ENCODE measurements at places on chromosomes 12 and 14. TPM values are rescaled to one million over a fixed set of nuclear protein-coding genes. Genes with fewer than 3 reads are reported as not detected.

- no peak for DNase-seq
These were observed 132.3 kb downstream of the ADGRD1 start for GRCh38 chr12:131085816-131086591.

The PLCZ1 gene
- not detected for total RNA-seq

The NAB2 gene
- 15.1 TPM for total RNA-seq

- DNase-seq = no peak
These were observed 374.9 kb downstream of the SLC6A15 start for GRCh38 chr12:84537666-84538065.

DNA sequence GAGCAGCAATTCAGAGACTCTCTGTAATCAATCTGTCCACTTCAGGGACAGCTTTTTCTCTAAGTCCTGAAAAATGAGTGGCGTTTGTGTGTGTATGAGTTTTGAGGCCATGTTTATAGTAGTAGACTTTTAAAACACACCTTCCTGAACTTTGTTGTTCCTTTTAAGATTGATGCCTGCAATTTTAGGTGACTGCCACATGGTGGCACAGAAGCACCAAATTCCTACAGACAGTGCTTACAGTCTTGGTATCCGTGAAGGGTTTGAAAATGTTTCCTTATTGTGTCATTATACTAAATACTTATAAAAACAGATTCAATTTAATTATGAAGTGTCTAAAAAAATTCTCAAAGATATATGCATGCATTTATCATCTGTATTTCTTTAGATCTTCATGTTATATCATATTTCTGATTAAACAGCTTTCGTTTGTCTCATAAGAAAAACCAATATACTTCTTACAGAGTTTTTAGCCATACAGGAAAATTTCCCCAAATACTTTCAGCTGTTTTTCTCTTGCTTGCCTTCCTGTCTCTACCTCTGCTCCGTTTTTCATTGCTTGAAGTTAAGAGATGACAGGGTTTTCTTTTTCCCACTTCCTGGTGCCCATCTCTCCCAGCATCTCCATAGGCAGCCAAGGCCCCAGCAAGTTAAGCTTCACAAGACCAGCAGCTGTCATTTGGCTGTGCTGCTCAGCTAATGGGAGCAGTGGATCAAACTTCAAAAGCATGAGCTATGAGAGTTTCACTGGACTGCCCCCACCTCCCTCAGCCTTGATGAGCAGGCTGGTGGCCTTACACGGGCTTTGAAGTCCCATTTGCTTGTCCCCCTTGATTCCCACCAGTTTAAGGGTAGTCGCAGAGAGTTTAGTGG is 259.6 kb downstream of the AKAP6 start:
- DNase-seq = no peak

DNA sequence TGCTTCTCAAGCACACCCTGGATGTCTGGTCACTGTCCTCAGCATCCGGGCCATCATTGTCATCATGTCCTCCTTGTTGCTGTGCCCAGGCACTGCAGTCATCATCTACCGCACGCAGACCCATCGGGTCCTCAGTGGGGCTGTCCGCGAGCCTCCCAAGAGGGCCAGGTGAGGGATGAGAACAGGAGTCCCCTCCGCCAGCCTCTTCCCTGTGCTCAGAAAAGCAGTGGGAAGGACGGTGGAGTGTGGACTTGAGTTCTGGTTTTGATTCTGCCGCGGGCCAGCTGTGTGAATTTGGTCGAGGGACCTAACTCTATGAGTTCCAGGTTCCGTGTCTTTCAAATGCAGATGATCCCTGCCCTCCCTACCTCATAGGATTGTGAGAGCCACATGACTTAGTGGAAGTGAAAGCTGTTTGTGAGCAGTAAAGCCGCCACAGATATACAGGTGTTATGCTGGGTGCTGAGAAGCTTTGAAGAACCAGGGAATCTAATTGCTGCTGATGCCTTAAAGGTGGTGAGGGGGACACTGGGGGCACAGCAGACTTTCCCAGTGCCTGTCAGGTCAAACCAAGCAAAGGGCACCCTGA is 122.9 kb upstream of the RAP1B start:
- no peak for DNase-seq

DNA sequence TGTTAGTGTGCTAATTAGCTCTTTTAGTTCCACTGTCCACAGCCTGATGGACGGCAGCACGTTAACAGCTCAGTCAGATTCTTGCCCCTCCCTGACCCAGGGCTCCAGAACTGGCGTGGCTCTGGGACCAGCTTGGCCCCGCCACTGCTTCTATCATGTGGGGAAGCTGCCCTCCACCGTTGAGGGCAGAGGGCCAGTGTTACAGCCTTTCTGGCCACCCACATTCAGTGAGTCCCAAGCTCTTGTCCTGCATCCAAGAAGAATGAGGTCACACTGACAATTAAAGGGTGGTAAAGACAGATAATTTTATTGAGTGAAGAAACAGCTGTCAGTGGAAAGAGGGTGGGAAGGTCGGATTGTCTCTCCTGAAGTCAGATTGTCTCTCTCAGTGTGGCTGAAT is 36.9 kb downstream of the BCL2L14 start:
- DNase-seq = no peak

The TMX1 gene
- 43.5 TPM for total RNA-seq

GRCh38 chr12:131755305-131756113 is 44.6 kb downstream of the SFSWAP start:
- peak; percentile 18 for DNase-seq

- DNase-seq = peak; percentile 46
These were observed 67.4 kb downstream of the LGMN start for GRCh38 chr14:92680781-92681650.

GRCh38 chr14:82759656-82760055 is 1226.0 kb upstream of the SEL1L start:
- no peak for DNase-seq

The ZCCHC8 gene
- total RNA-seq = 16.5 TPM

GRCh38 chr12:30010071-30011052 is 226.6 kb upstream of the TMTC1 start:
- peak; percentile 62 for DNase-seq

GRCh38 chr12:33223956-33224355 is 215.7 kb downstream of the SYT10 start:
- no peak for DNase-seq

DNA sequence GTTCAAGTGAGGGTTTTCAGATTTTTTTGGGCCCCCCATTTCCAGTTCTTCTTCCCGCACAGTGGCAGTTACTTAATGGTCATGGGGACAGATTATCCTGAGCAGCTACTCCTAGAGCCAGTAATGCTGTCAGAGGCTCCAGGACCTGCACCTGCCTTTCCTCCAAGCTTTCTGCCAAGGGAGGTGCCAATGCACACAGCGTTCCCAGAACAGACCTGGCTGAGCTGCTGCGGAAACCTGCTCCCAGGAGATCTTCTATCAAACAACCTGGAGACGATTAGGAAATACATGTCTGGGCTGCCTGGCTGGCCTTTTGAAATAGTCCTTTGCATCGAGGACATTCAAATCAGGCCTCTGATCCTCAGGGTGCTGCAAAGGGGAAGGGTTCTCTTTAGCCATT is 120.9 kb downstream of the SLC8A3 start:
- DNase-seq = no peak

- peak; percentile 99 for DNase-seq
These were observed 125.6 kb upstream of the NOS1 start for GRCh38 chr12:117486840-117487659.

DNA sequence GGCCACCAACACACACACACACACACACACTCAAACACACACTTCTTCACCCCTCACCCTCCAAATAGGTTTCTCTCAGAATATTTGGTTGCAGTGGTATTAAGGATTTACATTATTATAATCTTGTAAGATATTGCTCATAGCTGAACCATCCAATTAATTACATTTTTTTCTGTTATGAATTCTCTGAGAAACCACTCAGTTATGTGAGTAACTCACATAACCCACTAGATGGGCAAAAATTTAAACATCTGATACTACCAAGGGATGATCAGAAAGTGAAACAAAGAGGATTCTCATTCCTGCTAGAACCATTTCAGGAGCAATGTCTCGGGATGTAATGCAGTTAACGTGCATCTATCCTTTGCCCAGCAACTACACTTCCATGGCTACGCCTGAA is 31.6 kb downstream of the TMTC1 start:
- DNase-seq = no peak

- DNase-seq = peak; percentile 31
These were observed 153.9 kb downstream of the PRKCH start for GRCh38 chr14:61475316-61475715.

The IL22 gene
- not detected for total RNA-seq

GRCh38 chr12:112420740-112421139 is 2.0 kb downstream of the PTPN11 start:
- no peak for DNase-seq

- no peak for DNase-seq
These were observed 69.9 kb downstream of the SLC16A7 start for GRCh38 chr12:59665701-59666100.

DNA sequence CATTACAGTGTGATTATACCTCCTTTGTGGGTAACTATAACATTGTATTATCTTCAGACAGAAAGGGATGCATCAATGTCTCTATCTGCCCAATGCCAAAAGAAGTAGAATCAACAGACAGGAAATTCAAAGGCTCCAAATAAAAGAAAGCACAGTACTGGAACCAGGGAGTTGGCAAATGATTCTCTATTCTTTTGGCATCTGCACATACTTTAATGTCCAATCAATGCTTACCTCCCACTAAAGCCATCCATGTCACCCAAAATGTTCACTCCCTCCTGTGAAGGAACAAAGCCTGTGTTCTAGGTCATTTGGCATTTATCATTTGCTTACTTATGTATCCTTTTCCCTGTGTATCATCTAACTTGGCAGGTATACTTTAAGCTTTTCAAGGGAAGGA is 36.7 kb downstream of the KIF21A start:
- DNase-seq = no peak

GRCh38 chr14:105505101-105505500 is 14.1 kb downstream of the TEDC1 start:
- no peak for DNase-seq

DNA sequence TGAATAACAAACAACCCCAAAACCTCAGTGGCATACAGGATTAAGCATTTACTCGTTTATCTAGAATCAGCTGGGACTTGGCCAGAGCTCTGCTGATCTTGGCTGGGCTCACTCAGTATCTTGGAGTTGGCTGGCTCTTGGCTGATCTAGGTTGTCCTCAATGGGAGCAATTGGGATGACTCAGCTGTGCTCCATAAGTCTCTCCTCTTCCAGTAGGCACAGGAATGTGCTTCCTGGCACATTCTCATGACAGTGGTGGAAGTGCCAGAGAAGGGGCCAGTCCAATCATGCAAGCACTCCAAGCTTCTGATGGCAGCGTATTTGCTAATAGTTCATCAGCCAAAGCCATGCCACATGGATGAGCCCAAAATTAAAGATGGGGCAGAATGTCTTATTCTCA is 41.7 kb upstream of the ANO4 start:
- DNase-seq = no peak

GRCh38 chr14:61603736-61604135 is 91.6 kb upstream of the HIF1A start:
- no peak for DNase-seq

DNA sequence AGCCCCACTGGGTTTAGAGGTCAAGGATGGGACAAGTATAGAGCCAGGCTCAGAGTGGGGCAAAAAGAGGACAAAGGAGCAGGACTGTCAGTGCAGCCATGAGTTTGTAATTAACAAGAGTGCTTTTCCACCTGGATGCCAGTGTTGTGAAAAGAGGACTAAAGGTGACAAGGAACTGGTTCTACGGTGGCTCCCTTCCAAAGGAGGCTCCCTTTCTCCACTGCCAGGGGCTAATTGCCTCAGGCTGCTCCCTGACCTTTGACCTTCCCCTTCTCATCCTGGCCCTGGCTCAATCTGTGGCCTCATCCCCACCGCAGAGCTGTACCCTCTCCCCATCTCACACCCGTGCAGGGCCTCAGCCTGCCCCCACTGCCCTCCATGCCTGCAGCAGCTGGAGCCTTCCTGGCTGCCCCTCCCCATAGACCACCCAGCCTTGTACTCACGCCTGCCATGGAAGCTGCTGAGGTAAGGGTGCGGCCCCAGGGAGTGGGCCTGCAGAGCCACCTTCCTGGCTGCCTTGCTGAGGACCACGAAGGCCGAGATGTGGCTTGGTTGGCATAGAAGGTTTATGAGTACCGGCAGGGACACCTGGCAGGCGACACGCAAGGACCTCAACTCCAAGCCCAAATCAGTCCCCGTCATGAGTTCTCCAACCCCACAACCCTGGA is 24.8 kb upstream of the FKBP4 start:
- DNase-seq = no peak

- DNase-seq = peak; percentile 56
These were observed at the start of gene AHNAK2 for GRCh38 chr14:104977681-104978653. Gene AHNAK2, minus strand, starts transcription at chr14:104978374. Its CDS starts 137 bp downstream, at chr14:104978237.

The KRT73 gene
- not detected for total RNA-seq

DNA sequence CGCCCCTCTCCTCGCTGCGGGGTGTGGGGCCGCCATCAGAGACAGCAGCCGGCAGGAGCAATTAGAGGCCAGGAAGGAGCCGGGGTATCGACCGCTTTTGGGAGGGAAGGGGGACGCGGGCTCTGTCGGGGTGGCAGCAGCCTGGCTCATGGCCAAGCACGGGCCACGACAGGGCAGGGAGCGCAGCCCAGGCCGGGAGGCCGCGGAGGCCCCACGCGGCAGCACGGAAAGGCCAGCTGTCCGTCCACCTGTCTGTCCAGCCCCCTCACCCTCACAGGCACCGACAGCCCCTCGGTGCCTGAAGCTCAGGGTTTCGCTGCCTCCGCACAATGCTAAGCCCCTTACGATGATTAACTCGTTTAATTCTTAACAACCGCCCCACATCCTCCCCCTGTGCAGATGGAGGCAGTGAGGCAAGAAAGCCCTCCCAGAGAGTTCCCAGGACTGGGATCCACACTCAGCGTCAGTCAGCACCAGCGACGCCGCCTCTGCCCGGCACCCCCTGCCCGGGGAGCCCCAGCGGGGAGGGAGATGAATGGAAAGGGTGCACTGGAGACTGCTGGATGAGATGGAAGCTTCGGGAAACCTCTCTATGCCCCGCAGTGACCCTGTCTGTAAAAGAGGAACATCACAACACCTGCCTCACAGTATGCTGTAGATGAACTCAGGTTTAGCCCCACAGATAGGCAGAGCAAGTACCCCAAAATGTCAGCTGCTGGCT is 23.7 kb downstream of the NCOR2 start:
- peak; percentile 77 for DNase-seq

The TAS2R9 gene
- total RNA-seq = not detected

DNA sequence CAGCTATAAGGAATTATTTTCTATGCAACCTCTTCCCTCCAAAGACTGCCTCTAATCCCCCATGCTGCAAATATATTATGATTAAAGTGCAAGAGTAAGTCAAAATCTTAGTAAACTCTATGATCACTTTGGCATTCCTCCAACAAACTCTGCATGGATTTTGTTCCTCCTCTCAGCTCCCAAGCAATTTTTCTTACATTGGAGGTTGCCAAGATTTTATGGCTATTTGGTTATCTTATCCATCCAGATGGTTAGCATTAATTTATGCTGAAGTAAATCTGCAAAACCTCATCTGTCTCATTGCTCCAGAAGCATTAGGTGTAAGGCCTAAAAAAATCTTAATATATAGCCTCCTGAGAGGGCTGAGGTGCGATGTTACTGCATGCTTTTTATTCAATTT is 228.1 kb downstream of the CHST11 start:
- DNase-seq = no peak

GRCh38 chr12:128337431-128338170 is 70.6 kb downstream of the TMEM132C start:
- no peak for DNase-seq

- DNase-seq = no peak
These were observed 10.2 kb upstream of the FOXG1 start for GRCh38 chr14:28756269-28756883.

All from Caki2 (cell line).